ENCODE measurements at places on chromosomes 12 and 14. TPM values are rescaled to one million over a fixed set of nuclear protein-coding genes. Genes with fewer than 3 reads are reported as not detected.

GRCh38 chr14:56280843-56281242, 162.6 kb downstream of the PELI2 start:
- no peak for DNase-seq
- H3K36me3 ChIP-seq = no peaks in the 10 kb centered on the region
- H3K4me1 ChIP-seq = no peaks in the 10 kb centered on the region
- H3K27me3 ChIP-seq = no peaks in the 10 kb centered on the region

- no peaks in the 10 kb centered on the region for H3K36me3 ChIP-seq
- DNase-seq = peak; percentile 63
- H3K4me3 ChIP-seq = no peak overlapping the region
- peak overlapping the region; percentile 54 for H3K27ac ChIP-seq
- H3K4me1 ChIP-seq = peaks cover 10% of the 10 kb centered on the region
These were observed 66.3 kb downstream of the GPR135 start for GRCh38 chr14:59398841-59399240.

Gene GOLGA5
- 12.9 TPM for total RNA-seq

DNA sequence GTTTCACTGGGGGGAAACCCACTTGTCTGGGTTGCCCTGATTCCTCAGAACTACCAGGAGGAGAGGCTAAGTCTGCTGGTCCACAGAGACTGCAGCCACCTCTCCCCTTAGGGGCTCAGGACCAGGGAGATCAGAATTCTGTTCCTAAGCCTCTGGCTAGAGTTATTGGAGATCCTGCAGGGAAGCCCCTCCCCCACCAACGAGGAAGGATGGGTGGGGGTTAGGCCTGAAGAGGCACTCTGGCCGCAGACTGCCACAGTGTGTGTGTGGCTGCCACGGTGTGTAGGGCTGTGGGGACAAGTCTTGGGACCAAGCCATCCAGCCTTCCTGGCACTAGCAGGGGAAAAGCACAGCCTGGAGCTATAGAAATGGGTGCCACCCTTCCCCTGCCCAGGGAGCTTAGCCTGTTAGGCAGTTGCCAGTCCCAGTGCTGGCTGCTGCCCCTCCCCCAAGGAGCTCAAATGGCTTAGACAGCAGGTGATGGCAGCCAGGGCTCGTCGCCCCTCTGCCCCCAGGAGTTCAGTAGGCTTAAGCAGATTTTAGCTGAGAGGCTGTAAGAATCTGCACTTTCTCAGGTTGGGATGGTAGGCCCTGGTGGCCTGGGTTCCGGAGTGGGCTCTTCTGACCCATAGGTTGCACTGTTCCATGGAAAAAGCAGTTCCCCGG, 107.7 kb downstream of the ERGIC2 start:
- H3K27ac ChIP-seq = no peak overlapping the region
- H3K27me3 ChIP-seq = no peaks in the 10 kb centered on the region
- H3K4me1 ChIP-seq = no peaks in the 10 kb centered on the region
- no peak overlapping the region for H3K4me3 ChIP-seq

GRCh38 chr12:40228727-40229126, 3.9 kb downstream of the LRRK2 start:
- peaks cover 8% of the 10 kb centered on the region for H3K4me1 ChIP-seq
- no peak overlapping the region for H3K27ac ChIP-seq
- no peaks in the 10 kb centered on the region for H3K36me3 ChIP-seq
- DNase-seq = no peak

GRCh38 chr14:60133487-60133886, 31.7 kb downstream of the DHRS7 start:
- peaks cover 31% of the 10 kb centered on the region for H3K36me3 ChIP-seq
- H3K4me1 ChIP-seq = no peaks in the 10 kb centered on the region
- H3K27ac ChIP-seq = no peak overlapping the region
- H3K4me3 ChIP-seq = no peak overlapping the region
- DNase-seq = no peak

Gene ANKS1B
- 0.54 TPM for total RNA-seq

- no peak overlapping the region for H3K4me3 ChIP-seq
- DNase-seq = no peak
- no peak overlapping the region for H3K27ac ChIP-seq
- peaks cover 4% of the 10 kb centered on the region for H3K4me1 ChIP-seq
These were observed 136.3 kb downstream of the AEBP2 start for GRCh38 chr12:19575337-19576243.

DNA sequence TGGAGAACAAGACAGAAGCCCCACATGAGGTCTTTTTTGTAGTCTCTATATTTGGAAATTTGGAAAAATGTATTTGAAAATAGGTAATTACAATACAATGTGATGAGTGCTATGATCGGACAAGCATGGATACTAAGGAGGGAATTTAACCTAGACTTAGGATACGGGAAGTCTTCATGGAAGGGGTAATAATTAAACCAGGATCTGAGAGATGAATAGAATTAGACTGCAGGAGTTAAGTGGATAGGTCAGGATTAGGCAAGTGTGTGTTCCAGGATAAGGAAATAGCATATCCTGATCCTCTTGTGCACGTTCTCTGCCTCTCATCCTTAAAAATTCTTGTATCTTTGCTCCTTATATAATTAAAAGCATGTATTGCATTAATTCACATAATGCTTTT, 223.3 kb upstream of the PRICKLE1 start:
- no peak overlapping the region for H3K4me3 ChIP-seq
- DNase-seq = no peak
- H3K27ac ChIP-seq = no peak overlapping the region
- H3K36me3 ChIP-seq = no peaks in the 10 kb centered on the region
- no peaks in the 10 kb centered on the region for H3K27me3 ChIP-seq

Gene NEMP1
- 80.6 TPM for total RNA-seq

Gene CD4
- 11.1 TPM for total RNA-seq

- no peaks in the 10 kb centered on the region for H3K36me3 ChIP-seq
- H3K27me3 ChIP-seq = no peaks in the 10 kb centered on the region
- H3K4me3 ChIP-seq = no peak overlapping the region
- no peaks in the 10 kb centered on the region for H3K4me1 ChIP-seq
These were observed 11.1 kb upstream of the PIP4K2C start for GRCh38 chr12:57579677-57580465.

- H3K4me3 ChIP-seq = no peak overlapping the region
- peaks cover 41% of the 10 kb centered on the region for H3K4me1 ChIP-seq
These were observed 2.7 kb downstream of the SSH1 start for GRCh38 chr12:108854451-108855283.

- H3K27me3 ChIP-seq = peaks cover 2% of the 10 kb centered on the region
- no peaks in the 10 kb centered on the region for H3K36me3 ChIP-seq
- H3K4me3 ChIP-seq = no peak overlapping the region
- no peak overlapping the region for H3K27ac ChIP-seq
These were observed 158.8 kb upstream of the KRR1 start for GRCh38 chr12:75670216-75670615.

DNA sequence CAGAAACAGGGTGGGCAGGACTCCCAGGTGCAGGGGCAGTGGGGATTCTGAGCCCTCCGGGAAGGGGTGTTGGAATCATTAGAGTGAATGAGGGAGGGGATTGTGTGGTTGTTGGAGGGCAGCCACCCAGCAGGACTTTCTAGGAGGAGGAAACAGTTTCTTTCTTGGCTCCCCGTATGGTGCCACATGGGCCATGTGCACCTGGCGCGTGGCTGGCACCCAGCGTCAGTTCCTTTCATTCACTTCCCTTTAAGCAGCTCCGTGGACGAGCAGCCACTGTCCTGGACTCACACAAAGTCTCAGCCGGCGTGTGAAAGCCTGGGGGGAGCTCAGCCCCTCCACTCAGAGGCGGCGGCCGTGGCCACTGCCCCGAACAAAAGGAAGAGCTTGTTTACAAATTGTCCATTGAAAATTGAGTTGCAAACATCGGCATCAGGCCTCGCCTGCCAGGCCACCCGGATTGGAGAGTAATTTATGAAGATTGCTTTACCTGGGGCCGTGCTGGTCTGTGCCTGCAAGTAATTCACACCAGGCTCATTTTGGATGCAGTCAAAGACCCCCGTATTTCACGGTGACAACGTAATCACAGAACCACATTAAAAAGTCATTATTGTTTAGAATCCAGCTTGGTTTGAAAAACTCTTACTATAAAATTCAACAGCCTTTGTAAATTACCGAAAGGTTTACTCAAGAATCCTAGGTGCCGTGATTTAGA, 101.7 kb upstream of the C14orf180 start:
- no peak overlapping the region for H3K4me3 ChIP-seq
- H3K27me3 ChIP-seq = no peaks in the 10 kb centered on the region
- no peak overlapping the region for H3K27ac ChIP-seq
- DNase-seq = no peak
- H3K4me1 ChIP-seq = no peaks in the 10 kb centered on the region

- no peaks in the 10 kb centered on the region for H3K36me3 ChIP-seq
- H3K27me3 ChIP-seq = peaks cover 7% of the 10 kb centered on the region
- peaks cover 3% of the 10 kb centered on the region for H3K4me1 ChIP-seq
- no peak overlapping the region for H3K27ac ChIP-seq
- H3K4me3 ChIP-seq = no peak overlapping the region
These were observed 15.8 kb downstream of the FAM222A start for GRCh38 chr12:109729371-109729781.

- H3K4me3 ChIP-seq = no peak overlapping the region
- H3K36me3 ChIP-seq = peaks cover 20% of the 10 kb centered on the region
- no peak for DNase-seq
- no peak overlapping the region for H3K27ac ChIP-seq
These were observed 17.4 kb downstream of the HECTD1 start for GRCh38 chr14:31190219-31190603.

DNA sequence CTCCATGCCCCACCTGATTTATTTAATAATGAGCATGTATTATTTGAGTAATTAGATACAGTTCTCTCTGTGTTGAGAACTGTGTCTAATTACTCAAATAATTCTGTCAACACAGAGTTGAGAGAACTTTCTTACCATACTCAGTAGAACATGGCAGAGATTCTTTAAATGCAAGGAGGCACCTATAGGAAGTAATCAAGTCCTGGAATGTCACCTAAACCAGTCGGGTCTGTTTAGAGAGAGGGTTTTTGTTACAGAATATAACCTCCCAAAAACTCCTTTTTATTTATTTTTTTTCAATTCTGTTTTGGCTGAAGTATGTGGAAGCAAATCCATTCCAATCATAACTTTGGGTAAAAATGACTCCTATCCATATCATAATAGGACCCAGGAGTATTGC, 37.5 kb upstream of the CIT start:
- H3K27me3 ChIP-seq = no peaks in the 10 kb centered on the region
- no peak for DNase-seq
- H3K27ac ChIP-seq = no peak overlapping the region
- H3K4me3 ChIP-seq = no peak overlapping the region

Gene ENDOU
- not detected for total RNA-seq

- H3K27ac ChIP-seq = no peak overlapping the region
- H3K4me3 ChIP-seq = no peak overlapping the region
- peaks cover 38% of the 10 kb centered on the region for H3K4me1 ChIP-seq
- H3K27me3 ChIP-seq = no peaks in the 10 kb centered on the region
These were observed 23.4 kb downstream of the DUSP16 start for GRCh38 chr12:12539028-12539810.

DNA sequence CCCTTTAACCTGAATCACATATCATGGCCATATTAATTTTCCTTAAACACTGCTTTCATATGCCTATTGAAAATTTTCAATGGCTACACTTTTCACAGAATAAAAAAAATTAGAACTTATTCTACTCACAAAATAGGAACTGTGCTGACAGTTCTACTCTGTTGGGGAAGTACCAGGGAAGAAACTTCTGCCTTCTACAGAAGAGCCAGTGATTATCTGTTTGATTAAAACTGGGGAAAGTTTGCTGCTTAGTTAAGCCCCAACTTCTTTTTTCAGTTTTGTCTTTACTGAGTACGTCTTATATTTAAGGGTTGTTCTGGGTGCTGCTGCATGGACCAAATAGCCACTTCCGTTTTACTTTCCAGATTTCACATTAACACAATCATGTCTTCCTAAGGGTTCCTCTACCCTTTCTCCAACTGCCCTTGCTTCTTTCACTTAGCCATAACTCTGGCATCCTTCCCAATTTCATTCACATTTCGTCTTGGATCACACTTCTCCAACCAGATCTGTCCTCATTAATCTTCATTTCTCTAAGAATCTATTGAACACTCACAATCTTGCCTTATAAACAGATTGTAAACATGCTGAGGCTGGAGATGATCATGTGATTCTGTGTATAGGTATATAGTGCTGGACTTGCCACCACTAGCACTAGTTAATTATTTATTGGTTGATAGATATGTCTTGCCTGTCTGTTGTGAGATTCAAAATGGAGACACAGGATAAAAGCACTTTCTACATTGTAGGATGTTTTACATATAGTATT, 1.9 kb upstream of the SEL1L start:
- no peak for DNase-seq
- H3K4me3 ChIP-seq = no peak overlapping the region
- peaks cover 8% of the 10 kb centered on the region for H3K27me3 ChIP-seq
- peaks cover 37% of the 10 kb centered on the region for H3K4me1 ChIP-seq
